NCI-H1436 (cell line): ENCODE measurements at places on chromosomes 1 and 21.

DNA sequence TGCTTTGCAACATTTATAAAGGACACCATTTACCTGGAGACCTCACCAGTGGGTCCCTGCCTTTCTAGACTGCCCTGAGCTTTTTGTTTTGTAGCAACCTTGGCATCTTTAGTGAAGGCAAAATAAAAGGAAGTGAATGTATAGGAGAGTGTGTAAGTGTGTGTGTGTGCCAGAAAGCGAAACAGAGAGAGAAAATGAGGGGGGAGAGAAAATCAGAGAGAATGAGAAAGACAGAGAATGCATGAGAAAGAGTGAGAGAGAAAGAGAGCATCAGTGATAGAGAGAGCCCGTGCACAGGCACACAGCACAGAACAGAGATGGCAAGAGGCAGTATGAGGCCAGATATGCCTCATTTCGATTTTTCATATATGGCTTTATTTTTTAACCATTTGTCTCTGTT is 57.5 kb downstream of the HSD3B1 start:
- DNase-seq = no peak

DNA sequence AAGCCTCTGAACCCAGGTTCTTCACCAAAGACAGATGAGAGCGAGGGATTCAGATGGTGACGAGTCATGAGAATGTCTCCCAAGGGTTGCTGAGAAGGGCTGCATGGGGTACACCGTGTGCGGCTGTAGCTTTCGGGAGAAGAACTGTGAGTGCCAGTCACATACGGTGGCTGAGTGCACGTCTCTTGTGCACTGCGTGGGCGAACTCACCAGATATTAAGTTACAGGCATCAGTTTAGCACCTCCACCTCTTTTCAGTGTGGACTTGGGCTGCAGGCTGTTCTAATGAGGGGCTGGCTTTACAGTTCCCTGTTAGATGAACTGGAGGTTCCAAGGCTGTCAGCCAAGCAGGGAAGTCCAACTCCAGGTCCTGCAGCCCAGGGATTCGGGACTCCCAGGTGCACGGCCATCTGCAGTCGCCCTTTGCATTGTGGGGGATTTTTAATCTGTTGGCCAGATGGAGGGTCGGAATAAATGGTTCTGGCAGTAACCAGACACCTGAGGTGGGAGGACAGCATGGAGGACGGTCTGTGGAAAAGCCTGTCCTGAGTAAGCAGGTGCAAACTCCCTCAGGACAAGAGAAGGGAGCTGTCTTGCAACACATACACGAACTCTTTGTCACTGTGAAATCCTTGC is 26.5 kb upstream of the AVPR1B start:
- DNase-seq = peak; percentile 50

- no peak for DNase-seq
Measured at GRCh38 chr1:207349979-207350378, 28.5 kb downstream of the CD55 start.

- no peak for DNase-seq
Measured at GRCh38 chr1:76562292-76562691, 305.0 kb upstream of the ST6GALNAC5 start.

DNA sequence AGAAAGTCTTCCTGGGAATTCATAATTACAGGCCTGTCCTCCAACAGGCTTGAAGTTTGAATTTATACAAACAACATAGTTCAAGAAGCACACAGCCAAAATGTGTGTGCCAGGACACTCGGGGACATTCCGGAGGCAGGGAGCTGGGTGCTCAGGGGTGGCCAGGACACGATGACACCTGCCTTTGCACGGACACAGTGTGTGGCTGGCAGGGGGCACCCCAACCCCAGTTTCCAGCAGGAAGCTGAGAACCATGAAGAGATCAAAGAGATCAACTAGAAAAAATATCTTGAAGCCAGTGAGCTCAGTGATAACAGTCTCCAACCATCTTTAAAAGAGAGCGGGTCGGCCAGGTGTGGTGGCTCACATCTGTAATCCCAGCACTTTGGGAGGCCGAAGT is 32.5 kb upstream of the TRAPPC10 start:
- DNase-seq = no peak

DNA sequence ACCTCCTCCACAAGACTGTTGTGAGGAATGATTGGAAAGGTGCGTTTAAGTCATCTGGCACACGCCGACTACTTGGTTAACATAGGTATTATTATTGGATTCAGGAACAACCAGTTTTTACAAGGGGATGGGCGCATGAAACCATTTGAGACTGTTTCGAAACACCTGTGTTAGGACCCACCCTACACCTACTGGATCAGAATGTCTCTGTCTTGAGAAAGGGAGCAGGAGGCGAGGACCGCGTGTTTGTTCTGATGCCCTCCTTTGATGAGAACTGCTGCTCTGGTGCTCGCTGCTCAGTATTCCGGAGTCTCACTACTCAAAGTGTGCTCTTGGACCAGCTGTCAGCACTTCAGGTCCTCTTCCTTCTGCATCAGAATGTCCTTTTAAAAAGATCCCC is 7.3 kb downstream of the H6PD start:
- no peak for DNase-seq

GRCh38 chr1:159961636-159962035 is 7.6 kb upstream of the SLAMF9 start:
- DNase-seq = no peak

DNA sequence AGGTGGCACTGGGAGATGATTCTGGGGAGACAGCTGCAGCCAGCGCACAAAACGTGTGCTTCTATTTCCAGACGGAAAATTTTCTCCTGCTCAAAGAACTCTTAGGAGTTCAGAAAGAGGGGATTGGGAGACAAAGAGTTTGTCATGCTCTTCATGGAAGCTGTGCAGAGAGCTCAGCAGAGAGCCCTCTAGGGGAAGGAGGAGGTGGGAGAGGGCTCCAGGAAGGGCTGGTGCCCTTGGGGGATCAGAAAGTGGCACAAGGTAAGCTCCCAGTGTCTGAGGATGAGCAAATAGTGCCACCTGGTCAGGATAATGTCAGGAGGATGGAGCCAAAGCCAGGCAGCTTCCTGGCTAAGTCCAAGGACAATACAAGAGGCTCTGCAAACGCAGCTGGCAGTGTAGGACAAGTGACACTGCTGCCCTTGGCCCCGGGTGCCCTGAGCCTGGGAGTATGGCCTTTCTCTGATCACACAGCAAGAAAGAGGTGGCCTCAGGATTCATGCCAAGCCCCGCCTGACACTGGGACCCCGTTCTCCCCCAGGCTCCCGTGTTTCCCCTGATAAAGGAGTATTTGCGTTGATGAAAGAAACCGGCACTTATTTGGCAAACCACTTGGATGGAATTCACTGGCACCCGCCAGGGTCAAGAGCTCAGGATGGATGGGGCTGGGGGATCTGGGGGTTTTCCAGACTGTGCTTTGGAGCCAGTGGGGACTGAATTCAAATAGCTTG is 254.0 kb downstream of the PTPRU start:
- DNase-seq = peak; percentile 23

DNA sequence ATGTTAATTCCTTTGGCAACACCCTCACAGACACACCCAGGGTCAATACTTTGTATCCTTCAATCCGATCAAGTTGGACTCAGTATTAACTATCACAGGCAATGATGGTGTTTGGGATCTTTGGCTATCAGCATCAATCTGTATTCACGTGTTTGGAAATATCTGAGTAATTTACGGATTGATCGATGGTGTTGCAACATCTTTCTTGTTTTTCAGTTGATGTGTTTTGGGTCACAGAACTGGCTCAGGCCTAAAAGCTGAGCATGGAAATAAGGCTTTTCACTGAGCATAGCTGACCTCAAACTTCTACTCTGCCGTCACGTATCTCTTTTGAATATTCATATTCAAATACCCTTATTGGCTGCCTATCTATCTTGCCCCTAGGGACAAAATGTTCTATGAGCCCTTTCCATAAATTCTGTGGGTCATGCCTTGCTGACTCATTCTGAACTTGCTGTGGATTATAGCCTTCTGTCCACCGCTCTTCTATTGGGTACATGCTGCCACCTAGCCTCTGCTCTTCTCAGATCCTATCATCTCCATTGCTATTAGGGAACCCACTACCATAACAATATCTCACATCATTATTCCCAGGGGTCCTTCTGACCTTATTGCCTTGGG is 156.0 kb downstream of the PDE4B start:
- DNase-seq = no peak

- DNase-seq = no peak
Measured at GRCh38 chr1:26537951-26538352, 8.4 kb downstream of the RPS6KA1 start.

GRCh38 chr1:19612530-19612929 is 31.6 kb upstream of the NBL1 start:
- no peak for DNase-seq

DNA sequence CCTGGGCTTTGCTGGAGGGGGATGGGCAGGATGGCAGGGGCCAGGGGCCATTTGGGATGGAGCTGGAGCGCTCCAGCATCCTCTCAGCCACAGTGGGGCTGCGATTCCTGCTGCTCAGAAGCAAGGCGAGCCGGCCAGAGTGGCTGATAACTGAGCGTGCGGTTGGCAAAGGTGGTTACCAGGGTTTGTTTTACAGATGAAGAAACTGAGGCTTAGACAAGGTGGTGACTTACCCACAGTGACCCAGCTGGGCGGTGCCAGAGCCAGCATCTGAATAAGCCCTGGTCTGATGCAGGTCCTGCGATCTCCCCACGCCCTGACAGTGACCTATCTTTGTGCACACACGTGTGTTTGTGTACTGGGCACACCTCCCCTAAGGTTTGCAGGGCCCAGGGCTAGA is 5.9 kb upstream of the PRXL2B start:
- DNase-seq = no peak

- no peak for DNase-seq
Measured at GRCh38 chr1:30741239-30741894, 16.2 kb downstream of the LAPTM5 start.

GRCh38 chr1:230067871-230068620 is 1.0 kb downstream of the GALNT2 start:
- DNase-seq = no peak

DNA sequence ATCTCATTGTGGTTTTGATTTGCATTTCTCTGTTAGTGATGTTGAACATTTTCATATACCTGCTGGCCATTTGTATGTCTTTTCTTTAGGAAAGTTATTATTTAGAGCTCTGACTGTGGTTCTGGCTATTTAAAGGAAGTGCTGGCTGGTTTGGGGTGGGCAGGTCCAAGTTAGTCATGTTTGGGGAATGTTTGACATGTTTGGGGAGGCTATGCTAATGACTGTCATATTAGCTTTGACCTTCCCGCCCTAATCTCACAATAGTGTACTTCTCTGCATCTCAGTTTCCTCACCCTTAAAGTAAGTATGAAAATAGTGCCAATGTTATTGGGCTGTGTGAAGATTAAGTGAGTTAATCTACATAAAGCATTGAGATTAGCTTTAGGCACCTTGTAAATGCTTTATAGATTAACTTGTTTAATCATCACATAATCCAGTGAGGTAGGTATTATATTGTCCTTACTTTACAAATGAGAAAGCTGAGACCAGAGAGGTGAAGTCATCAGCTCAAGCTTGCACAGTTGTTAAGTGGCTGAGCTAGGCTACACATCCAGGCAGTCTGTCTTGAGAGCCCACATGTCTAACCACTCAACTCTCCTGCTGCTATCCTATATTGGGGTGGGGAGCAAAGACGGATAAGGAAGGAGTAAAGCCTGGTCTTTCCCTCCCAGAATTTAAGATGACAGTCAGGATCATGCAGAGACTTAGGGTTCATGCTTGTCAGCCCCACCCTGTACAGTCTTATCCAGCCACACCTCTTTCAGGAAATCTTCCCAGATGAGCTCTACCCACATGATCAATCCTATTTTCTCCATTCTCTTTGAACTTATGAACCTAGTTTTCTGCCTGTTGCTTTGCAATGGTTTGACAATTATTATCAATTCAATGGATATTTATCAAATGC is 22.8 kb upstream of the CRNN start:
- no peak for DNase-seq

- DNase-seq = no peak
Measured at GRCh38 chr1:71592646-71593274, 511.9 kb upstream of the ZRANB2 start.

GRCh38 chr1:90823686-90824085 is 106.6 kb upstream of the BARHL2 start:
- DNase-seq = no peak

DNA sequence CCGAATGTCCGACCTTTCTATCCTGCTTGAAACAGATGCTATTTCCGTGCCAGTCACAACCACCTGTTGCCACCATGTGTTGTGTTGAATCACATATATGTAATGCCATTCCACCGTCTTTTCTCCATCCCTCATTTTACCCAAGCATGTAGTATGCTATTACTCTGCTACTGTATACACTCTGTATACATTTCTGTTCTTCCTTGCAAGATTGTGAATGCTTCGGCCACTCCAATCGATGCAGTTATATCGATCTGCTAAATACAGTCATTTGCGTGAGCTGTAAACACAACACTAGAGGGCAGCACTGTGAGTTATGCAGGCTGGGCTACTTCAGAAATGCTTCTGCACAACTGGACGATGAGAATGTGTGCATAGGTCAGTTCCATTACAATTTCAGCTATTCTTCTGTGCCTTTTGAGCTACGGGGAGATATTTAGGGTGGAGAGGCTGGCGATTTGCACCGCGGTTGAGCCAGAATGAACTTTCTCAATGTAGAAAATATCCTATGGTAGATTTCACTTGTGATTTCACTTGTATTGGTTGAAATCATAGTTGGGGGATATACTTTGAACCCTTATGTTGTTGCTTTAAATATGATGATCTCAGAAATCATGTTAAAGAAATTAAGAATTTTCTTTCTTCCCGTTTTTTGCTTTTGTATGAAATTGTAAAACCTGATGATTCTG is 289.8 kb downstream of the NTNG1 start:
- DNase-seq = peak; percentile 16
